ENCODE measurements at places on chromosomes 2 and 18.

DNA sequence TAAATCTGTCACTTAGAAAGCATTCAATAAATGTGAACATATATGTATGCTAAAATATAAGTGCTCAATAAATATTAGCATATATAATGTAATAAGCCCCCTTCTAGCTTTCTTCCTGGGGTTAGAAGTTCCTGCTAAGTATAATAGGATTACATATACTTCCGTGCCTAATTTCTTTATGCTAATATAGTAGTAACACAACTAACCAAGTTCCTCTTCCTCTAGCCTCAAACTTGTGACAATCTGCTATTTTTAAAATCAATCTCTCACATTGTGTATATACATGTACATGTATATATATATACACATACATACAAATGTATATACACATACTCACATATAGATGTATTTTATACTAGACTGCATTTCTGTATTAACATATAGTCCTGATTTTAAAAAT is 32.2 kb downstream of the TLK1 start:
- no peak for DNase-seq

DNA sequence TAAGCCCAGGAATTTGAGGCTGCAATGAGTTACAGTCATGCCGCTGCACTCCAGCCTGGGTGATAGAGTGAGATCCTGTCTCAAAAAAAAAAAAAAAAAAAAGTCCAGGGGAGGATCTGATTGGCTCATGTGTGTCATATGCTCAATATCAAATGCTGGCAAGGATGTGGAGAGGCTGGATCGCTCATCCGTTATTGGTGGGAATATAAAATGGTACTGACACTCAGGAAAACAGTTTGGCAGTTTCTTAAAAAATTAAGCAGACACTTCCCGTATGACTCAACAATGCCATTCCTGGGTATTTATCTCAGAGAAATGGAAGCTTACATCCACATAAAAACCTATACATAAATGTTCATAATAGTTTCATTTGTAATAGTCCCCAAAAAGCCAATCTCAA is 68.9 kb downstream of the MEX3C start:
- no peak for DNase-seq

DNA sequence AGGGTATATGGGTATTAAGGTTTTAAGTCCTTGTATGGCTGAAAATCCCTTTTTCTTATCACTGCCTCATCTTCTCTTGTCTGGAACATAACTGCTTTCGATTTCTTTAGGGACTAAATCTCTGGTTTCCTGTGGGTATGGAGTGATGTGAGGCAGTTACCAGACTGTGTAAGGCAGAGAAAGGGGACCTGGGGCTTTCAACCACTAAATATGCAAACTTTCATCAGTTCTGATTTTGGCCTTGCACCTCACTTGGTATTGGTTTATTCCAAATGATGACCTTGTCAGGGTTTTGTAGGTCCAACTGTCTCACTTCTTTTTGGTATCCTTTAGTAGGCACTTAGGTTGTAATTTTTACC is 9.3 kb downstream of the MAP4K4 start:
- no peak for DNase-seq

DNA sequence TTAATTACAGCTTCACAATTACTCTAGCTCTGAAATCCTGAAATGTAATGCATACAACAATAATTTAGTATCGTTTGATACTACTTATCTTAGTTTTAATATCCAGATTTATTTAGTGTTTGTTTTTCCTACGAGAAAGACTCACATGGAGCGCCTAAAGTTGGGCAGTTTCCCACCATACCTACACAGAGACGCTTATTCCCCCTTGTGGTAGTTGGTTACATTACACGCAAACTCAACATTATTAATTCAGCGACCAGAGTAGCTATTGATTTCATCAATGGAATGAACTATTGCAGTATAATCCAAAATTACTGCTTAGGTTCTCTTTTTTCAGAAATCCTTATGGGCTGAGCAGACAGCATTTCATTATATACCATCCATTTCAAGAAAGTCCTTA is 164.0 kb upstream of the REG3G start:
- no peak for DNase-seq

GRCh38 chr2:102544182-102544581 is 71.2 kb downstream of the SLC9A4 start:
- no peak for DNase-seq

GRCh38 chr2:29182920-29183319 is 67.7 kb downstream of the CLIP4 start:
- DNase-seq, result no peak

DNA sequence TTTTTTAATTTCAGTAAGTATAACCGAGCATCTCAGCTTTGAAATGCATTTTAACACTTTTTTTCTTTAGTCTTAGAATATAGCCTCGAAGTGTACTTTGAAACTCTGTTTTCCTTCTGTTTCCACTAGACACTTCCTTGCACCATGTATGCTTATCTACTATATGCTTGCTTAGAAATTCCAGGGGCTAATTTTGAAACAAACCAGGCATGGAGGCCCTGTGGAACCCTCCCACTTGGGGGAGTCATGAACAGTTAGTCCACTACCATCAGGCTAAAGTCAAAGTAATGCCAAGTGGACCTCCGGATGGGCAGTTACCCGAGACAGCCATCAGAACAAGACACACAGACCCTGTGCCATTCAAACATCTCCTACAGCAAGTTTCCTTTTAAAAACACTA is 120.3 kb downstream of the LCLAT1 start:
- no peak for DNase-seq

- DNase-seq, result no peak
These were observed 127.9 kb upstream of the SH3BP4 start for GRCh38 chr2:234823877-234824376.

- no peak for DNase-seq
These were observed 33.9 kb downstream of the SLC4A3 start for GRCh38 chr2:219661197-219661954.

DNA sequence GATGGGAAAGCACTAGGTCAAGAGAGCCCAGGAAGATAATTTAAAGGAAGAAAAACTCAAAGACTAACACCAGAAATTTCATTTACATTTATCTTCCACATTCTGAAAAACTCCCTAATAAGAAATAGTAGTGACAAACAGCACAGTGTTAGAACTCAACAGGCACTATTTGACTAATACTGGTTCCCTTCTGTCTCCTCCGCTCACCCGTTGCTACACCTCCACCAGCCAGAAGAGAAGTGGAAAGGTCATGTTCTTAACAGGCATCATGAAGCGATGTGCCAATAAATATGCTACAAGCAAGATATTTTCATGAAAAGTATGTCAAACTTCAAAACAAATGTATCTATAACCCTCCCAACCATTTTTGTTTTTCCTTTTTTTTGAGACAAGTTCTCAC is 5.7 kb downstream of the ROCK1 start:
- no peak for DNase-seq

DNA sequence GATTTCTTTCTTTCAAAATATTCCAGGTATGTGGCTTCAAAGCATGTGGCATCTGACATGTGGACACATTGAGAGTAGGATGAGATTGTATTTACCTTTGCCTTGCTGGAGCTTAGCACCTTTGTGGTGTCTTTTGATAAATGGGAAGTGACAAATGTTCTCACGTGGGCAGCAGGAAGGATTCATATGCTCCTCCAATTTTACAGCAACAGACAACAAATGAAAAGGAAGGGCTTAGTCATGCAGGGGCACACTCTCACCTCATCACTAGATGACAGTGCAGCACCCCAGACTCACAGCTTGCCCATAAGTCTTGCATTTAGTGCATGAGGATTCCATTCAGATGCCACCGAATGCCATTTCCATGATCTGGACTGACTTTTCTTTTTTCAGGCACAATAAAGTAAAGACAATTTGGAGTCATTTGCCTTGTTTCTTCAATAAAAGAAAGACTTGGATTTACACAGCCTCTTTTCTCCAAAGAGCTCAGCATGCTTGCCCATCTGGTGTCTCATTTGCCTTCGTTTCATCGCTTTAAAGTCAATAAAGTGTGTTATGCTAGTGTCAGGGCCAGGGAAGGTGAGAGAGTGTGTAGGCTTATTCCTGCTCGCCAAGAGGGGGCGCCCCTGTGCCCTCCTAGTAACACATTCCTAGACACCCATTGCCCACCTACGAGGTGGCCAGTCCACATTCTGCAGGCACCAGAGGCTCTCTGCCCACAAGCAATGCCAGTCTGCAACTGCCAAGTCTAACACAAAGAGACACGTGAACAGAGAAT is 39.6 kb upstream of the DAPL1 start:
- no peak for DNase-seq

- DNase-seq, result no peak
These were observed 48.0 kb downstream of the RAB12 start for GRCh38 chr18:8657050-8657820.

- no peak for DNase-seq
These were observed 6.2 kb downstream of the ASAP2 start for GRCh38 chr2:9212661-9213411.

DNA sequence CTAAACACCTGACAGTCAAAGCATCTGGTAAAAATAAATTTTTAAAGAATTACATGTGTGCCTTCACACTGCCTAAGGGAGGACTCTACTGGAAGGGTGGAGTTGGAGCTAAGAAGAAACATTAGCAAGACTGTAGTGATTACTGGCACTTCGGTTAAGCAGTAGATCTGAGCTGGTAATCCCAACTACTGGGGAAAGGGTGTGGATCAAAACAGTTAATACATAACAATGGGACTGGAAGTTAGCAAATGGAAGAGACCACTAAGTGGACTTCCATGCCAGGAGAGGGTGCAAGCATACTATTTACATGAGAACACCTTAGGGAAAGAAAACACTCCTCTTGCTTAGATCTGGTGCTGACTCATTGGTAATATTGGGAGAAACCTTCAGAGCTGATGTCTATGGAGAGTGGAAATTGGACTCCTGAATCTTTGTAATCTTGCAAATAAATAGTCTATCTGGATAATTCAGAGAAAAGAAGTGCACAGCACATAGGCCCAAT is 519.6 kb upstream of the LINC00305 start:
- DNase-seq, result no peak

DNA sequence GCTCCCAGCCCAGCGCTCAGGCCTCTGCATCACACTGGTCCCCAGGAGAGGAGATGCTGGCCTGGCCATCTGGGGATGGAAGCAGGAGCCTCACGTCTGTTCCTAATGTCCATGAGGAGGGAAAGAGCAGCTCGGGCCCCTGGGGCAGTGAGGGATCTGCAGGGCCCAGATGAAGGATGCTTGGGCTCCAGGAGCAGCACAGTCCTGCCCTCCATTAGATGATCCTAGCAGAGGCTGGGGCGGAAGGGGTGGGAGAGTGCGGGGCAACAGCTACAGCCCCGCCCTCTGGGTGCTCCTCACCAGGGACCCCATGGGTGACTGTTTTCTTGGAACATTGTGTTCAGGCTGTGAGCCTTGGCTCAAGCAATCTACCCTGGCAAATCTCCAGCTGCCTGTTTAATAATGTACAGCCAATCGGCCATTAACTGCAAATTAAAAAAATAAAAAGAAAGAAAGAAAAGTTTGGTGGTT is 49.7 kb downstream of the TNS1 start:
- DNase-seq, result no peak

GRCh38 chr2:25929789-25930473 is 51.6 kb upstream of the ASXL2 start:
- no peak for DNase-seq

DNA sequence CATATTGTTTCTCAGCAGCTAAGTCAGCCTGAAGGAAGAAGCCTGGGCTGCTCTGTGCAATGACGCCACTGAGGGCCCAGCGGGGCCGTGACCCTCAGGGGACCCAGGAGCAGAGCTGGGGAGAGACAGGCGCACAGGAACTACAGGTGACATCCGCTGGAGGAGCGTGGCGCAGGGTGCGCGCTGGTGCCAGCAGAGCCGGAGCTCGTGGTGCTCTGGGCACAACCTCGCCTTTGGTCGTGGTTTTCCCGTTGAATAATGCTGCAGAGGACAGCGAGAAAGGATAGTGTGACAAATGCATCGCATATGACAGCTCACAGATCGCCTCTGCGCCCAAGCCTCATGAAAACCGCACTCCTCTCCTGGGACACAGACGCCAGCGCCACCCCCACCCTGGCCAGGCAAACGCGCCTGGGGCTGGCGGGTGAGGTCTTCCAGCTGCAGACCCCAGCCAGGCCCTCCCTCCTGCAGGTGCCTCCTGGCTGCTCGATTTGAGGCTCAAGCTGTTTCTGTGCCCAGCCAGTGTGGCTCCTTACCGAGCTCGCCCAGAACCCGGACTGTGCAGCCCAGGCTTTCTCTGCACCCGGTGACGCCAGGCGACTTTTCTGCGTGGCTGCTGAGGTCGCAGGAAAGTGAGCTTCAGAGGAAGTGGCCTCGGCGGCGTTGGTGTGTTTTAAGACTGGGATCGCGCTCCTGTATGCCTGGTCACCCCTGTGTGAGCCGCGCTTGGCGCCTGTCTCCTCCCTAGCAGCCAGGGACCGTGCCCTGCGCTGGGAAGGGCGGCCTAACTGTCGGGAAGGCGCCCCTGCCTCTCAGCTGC is 583.1 kb upstream of the HS6ST1 start:
- no peak for DNase-seq

- no peak for DNase-seq
These were observed 26.4 kb upstream of the B4GALT6 start for GRCh38 chr18:31710826-31711225.

- no peak for DNase-seq
These were observed 2.0 kb upstream of the PLEKHB2 start for GRCh38 chr2:131103165-131103564.

- DNase-seq, result no peak
These were observed 29.5 kb downstream of the STK39 start for GRCh38 chr2:168217920-168218319.

DNA sequence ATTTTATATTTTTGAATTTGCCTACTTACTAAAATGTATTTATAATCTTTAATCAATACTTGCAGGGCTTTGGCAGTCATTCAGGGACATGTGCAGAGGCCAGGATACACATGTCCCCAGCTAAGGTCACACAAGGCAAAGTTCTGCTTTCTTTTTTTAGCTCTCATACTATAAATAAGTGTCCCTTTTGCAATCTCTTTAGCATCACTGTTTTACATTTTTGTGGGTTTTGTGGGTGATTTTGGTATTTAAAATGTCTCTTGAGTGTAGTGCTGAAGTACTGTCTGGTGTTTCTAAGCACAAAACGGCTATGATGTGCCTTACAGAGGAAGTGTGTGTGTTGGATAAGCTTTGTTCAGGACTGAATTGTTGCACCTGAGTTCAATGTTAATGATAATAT is 309.0 kb upstream of the GULP1 start:
- DNase-seq, result no peak

- DNase-seq, result no peak
These were observed 22.5 kb downstream of the GYPC start for GRCh38 chr2:126678269-126679065.

- no peak for DNase-seq
These were observed 336.6 kb upstream of the SALL3 start for GRCh38 chr18:78643004-78643403.

DNA sequence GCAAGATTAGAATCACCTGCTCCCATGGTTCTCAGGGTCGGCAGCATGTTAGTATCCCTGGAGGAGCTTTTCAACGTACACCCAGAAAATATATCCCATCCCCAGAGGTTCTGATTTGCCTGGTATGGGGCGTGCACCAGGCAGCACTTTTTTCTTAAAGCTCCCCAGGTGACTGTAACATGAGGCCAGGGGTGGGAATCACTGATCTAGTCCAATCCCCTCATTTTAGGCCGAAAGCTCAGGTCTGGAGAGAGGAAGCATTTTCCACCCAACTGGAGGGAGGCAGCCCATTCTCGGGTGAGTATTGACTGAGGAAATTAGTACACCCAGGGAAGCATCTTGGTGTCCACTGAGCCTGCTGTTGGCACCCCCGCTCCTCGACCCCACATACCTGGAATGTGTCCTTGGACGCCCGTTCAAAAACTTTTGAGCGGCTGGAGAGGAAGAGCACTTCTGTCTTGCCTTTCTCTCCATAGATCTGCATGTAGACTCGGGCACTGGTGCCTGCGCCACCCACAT is 94.3 kb downstream of the LOXHD1 start:
- no peak for DNase-seq
